ENCODE measurements at places on chromosomes 6 and 20. TPM values are rescaled to one million over a fixed set of nuclear protein-coding genes. Genes with fewer than 3 reads are reported as not detected.

GRCh38 chr20:11813106-11813890 lies 104.4 kb upstream of the BTBD3 start:
- DNase-seq, result no peak

The FUT9 gene
- total RNA-seq, result 0.10 TPM

DNA sequence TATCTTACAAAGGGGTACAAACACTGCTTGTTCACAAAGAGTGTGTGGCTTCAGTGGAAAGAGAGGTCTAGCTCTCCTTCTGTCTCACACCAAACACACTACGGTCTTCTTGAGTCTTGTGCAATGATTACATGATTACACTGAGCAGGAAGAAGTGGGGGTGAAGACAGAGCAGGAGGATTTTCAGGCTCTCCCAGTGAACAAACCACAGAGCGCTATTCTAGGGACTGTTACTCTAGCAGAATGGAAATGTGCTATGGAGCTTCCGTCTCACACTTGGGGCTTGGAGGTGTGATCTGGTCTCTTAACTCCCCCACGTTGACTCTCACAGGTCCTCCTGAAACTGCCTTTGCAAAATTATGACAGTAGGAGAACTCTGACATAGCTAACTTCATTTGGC lies 203.4 kb downstream of the MYLK4 start:
- DNase-seq, result no peak

GRCh38 chr6:56314683-56315523 lies 67.5 kb upstream of the COL21A1 start:
- no peak for DNase-seq

DNA sequence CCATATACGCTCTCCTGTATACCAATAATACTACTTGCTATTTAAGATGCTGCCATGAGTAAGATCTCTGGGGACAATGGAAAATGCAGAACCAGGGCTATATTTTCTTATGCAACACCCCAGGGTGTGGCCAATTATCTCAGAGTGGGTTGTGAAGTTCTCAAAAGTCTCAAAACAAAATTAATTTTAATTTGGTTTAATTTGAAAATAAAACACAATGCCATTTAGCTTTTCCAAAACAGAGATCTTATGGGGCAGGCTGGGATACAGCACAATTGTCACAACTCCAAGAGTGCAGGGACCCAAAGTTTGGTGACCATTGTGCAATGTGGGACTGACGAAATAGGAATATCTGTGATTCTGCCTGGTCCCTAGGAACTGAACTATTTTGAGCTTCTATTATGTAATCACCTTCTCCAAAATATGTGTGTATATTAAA lies 43.1 kb downstream of the MBOAT1 start:
- DNase-seq, result no peak

The CST4 gene
- total RNA-seq, result not detected

GRCh38 chr6:122308074-122308473 lies 91.4 kb upstream of the HSF2 start:
- no peak for DNase-seq

DNA sequence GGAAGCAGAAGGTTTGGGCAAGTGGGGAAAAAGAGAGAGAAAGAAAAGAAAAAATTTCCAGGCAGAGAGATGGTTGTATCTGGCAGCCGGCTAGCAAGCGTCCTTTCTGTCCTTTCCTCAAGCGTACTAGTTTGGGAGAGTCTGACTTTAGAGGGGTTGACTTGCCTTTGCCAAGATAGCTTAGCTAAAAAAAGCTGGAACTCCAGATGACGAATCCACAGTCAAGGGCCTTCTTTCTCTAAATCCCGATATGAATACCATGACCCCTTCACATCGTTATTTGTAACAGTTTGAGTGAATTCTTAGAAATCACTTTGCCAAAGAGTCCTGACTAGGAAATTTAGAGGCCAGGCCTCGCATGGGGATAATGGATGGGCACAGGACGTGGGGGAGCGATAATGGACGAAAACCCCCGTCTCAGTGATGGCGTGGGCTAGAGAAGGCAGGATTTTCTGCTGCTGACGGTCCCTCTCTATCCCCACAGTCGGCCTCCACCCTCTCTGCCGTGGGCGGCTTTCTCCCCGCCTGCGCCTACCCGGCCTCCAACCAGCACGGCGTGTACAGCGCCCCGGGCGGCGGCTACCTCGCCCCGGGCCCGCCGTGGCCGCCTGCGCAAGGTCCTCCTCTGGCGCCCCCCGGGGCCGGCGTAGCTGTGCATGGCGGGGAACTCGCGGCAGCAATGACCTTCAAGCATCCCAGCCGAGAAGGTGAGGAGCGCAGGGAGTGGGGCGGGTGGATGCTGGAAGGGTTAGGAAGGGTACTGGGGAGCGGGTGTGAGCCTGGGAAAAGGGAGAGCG lies 3.5 kb downstream of the PAX1 start:
- DNase-seq, result no peak

DNA sequence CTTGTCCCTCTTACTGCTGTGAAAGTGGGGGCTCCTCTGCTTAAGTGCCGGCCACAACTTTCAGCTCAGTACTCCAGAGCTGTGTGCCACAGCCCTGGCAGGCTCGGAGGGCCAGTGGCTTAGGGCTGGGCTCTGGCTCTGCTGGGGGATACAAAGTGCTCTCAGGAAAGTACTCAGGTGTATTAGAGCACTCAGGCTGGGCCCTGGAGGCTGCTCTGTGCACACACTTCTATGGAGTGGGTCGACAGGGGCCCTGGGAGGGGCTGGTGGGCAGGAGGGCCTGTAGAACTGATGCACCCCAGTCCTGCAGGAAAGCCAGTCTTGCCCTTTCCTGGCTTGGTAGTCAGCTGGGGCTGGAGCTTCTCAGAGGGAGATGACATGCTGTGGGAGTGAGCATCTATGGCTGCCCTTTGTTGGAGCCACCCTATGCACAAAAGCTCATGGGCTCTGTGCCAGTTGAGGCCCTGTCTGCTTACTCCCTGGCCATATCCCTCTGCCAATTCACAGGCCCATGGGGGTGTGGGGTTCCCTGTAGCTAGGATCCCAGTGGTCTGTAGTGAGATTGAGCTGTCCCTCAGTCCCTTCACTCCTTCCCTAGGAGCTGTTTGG lies 22.0 kb downstream of the CENPW start:
- DNase-seq, result no peak

- DNase-seq, result no peak
Observed at GRCh38 chr20:50261471-50262212, 71.0 kb downstream of the CEBPB start.

GRCh38 chr20:44901974-44902373 lies 7.9 kb upstream of the PABPC1L start:
- DNase-seq, result no peak

The NUP153 gene
- 37.7 TPM for total RNA-seq

The SSTR4 gene
- total RNA-seq, result 0.30 TPM

GRCh38 chr20:20395903-20396568 lies 28.1 kb downstream of the INSM1 start:
- no peak for DNase-seq

- no peak for DNase-seq
Observed at GRCh38 chr6:31004794-31005193, 5.5 kb upstream of the MUC22 start.

DNA sequence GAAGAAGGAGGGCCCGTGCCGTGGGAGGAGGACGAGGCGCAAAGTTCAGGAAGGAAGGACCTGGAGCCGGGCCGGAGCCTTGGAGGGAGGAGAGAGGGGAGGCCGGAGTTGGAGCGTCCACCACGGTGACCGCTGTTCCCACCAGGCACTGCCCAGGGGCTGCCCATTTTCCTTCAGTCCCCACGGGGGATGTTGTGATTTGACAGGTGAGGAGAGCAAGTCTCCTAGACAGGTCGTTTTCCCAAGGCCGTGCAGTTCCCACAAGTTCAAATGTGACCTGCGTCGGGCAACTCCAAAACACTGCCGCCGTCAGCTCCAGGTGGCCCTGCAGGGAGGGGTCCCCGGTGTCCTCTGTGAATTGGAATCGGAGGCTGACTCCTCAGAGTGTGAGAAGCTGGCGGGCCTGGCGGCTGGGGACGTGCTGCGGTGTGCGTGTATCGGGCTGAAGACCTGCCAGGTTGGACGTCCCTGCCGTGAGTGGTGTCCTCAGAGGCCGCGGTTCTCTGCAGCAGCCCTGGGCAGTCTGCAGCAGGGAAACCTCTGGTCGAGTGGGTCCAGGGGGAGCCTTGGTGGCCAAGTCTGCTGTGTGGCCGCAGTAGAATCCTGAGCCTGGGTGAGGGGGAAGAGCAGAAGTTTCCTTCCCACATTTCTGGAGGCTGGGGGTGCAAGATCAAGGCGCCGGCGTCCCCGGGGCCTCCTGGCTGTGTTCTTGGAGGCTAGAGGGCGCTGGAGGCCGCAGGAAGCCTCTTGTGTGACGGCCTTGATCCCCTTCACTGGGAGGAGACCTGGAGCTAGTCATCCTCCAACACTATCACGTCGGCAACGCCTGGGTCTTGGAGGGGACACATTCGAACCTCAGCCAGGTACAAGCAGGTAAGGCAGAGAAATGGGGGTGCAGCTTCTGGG lies 115.1 kb upstream of the FRMD1 start:
- DNase-seq, result no peak

GRCh38 chr6:11224252-11224965 lies 8.1 kb downstream of the NEDD9 start:
- no peak for DNase-seq

GRCh38 chr6:139334806-139335446 lies 39.5 kb downstream of the CITED2 start:
- peak; percentile 89 for DNase-seq

DNA sequence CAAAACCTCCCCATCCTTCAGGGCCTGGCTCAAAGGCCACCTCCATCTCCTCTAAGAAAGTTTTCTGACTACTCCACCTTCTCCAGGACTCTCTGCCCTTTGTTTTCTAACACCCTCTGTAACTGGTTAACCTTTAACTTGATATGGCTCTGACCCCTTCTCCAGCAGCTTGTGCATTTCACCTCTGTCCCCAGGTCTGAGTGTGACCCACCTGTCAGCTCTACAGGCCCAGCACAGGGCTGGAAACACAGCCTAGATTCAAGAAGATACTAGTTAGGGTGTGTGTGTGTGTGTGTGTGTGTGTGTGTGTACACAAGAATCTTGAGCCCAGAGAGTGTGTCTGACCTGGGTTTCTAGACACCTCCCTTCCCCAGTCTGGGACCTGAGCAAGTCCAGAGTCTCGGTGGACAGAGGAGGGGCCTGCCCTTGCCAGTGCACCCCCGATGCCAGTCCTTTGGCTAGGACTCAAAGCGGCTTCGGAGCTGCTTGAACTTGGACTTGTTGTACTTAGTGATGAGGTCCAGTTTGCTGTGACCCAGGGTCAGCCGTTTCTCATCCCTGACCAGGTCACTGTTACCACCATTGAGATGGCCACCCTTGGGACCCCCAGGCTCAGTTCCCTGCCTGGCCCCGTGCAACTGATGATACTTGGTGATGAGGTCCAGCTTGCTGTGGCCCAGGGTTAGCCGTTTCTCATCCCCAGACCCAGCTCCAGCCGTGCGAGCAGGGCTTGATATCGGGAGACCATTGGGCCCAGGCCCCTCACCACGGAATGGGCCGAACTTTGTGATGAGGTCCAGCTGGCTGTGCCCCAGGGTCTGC lies 1.7 kb upstream of the EIF6 start:
- no peak for DNase-seq

The CEBPB gene
- total RNA-seq, result 39.7 TPM

- DNase-seq, result no peak
Observed at GRCh38 chr20:2804852-2805688, 4.6 kb upstream of the CPXM1 start.

- no peak for DNase-seq
Observed at GRCh38 chr20:36149469-36149868, 5.1 kb upstream of the EPB41L1 start.

The TSHZ2 gene
- total RNA-seq, result 10.1 TPM

DNA sequence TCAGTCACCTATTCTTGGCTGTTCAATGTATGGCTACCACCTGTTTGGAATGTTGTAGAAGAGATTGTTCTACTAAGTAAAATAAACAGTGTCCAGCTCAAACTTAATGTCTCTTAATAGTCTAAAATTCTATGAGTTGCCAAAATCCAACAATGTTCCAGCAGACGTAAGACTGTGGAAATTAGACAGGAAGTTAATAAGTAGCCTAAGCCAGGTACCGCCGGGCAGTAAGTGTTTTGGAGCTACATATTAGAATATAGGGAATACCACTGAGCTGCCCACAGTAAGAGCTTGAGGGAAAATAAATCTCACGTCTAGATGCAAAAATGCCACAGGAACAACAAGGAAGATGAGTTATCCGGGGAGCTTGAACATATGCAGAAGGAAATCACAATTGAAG lies 7.8 kb upstream of the MANEA start:
- no peak for DNase-seq

The SLC24A3 gene
- 7.1 TPM for total RNA-seq

GRCh38 chr6:129908858-129909257 lies 47.7 kb upstream of the TMEM244 start:
- DNase-seq, result no peak

DNA sequence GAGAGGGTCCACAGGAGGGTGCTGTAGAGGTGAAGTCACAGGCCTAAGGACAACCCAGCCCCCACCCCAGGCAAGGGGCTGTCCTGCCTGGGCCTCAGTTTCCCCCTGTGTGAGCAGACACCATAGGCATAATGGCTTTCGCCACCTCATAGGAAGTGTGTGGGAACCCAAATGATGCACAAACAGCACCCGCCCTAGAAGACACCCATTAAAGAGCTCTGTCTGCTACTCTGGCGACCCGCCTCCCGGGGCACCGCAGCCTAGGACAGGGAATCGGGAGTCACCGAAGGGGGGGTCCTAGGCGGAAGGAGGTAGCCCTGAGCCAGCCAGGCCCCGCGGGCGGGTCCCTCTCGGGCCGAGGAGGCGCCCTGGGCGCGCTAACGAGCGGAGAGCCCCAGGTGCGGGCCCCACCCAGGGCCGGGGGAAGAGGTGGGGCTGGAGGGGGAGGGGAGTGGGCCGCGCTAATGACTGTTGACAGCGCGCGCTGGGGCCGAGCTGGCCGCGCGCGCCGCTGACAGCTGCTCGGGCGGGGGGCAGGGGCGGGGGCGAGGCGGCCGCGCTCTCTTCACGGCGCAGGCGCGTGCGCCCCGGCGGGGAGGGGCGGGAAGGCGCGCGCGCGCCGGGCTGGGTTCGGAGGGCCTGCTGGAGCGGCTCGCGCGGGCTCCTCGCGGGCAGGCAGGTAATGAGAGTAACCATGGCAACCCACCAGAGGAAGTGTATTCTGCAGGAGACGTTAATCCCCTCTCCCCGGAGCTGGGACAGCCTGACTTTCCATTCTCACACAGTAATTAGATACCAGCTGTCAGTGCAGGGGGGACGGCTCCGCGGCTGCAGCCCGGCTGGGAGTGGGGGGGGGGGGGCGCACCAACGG lies 48.9 kb downstream of the NOL4L start:
- DNase-seq, result no peak

Data from skin of body (tissue), 3 donors.